Muscle of leg (tissue), 16 donors: ENCODE measurements at places on chromosomes 6 and 20. TPM values are rescaled to one million over a fixed set of nuclear protein-coding genes. Genes with fewer than 3 reads are reported as not detected.

DNA sequence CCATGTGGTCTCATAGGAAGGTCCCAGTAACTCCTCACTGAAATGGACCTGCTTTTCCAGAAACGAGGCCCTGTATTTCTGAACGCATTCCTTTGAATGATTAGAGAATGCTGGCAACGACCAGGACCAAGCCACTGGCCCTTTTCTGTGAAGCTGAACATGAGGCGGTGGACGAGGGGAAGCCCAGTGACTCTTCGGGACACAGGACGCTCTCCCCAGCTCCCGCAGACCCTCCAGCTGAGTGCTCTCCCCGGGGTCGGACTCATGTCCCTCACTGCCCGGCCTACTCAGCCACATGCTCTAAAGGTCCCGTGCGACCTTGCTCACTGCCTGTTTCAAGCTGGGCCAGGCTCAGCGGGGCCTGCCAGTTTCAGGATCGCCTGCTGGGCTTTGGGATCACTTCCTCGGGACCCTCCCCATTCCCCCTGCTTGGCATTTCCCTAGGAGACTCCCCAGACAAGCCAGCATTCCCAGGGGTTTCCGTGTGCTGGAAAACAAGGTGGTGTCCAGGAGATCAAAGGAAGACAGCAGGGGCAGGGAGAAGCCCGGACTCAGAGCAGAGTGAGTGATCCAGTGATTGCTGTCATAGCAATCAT is 2.6 kb upstream of the CST9 start:
- DNase-seq, result no peak

- no peak for DNase-seq
Measured at GRCh38 chr6:45105170-45105820, 222.8 kb upstream of the RUNX2 start.

DNA sequence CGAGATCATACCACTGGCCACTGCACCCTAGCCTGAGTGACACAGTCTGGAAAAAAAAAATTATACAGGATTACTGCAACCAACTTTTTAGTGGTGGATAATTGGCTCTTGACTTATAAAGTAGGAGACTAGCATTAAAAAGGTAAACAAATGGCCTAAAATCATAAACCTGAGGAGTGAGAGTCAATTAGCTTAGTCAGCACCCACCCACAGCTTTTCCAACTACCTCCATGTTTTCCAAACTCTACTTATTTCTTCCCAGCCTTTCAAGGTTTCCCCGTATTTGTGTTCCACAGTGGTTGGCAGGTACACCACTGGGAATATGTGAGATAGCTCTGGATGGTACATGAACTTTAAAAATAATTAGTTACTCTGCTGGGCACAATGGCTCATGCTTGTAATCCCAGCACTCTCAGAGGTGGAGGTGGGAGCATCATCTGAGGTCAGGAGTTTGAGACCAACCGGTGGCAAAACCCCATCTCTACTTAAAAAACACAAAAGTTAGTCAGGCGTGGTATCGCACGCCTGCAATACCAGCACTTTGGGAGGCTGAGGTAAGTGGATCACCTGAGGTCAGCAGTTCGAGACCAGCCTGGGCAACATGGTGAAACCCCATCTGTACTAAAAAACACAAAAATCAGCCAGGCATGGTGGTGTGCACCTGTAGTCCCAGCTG is 6.7 kb downstream of the CYP24A1 start:
- DNase-seq, result no peak

DNA sequence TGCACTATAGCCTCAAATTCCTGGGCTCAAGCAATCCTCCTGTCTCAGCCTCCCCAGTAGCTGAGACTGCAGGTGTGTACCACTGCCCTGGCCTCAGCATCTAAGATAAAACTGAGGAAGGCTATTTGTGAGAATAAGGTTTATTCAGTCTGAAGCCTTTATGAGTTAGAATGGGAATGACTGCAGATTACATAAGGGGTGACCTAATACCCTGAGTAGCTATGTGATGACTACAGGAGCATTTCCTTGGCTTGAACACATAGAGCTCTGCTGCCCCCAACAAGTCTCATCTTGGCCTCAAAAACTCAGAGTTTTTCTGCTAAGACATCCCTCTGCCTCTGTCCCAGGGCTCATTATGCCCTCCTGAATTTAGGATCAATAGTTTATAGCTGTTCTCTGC is 7.6 kb downstream of the GSS start:
- no peak for DNase-seq

DNA sequence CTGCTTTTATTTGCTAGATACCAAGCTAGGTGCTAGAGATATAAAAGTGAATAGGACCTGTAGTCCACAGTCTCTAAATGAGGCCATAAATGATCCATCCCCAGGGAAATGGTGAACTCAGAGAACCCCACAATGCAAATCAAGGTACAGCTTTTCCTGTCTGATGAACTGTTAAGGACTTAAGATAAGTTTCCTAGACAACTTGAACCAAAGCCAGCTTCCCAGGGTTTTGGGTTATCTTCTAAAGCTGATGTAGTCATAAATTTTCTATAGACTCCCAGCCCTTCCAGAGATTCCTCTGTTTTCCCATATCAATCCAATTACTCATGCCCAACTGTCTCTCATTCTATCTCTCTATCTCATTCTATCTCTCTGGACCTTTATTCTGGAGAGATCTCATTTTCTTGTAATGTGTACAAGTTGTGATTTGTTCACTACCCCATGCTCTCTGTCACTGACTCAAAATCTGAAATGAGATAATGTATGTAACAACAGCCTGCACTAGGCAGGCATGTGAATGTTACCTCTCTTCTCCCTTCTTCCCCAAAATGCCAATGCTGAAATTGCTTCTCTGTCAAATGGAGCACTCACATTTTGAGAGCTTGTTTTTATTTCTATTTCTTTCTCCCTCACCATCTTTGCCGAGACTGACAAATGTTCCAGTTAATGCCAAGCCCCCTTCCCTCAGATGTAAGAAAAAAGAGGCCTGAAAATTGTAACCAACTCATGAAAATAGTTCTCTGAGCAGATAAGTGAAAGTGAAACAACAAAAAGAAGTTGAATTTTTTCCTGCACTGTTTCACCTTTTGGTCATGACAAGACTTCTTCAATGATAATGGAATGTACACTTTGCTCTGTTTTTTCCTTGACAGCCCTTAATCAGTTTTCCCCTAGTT is 279.9 kb downstream of the SLC35F1 start:
- DNase-seq, result no peak

DNA sequence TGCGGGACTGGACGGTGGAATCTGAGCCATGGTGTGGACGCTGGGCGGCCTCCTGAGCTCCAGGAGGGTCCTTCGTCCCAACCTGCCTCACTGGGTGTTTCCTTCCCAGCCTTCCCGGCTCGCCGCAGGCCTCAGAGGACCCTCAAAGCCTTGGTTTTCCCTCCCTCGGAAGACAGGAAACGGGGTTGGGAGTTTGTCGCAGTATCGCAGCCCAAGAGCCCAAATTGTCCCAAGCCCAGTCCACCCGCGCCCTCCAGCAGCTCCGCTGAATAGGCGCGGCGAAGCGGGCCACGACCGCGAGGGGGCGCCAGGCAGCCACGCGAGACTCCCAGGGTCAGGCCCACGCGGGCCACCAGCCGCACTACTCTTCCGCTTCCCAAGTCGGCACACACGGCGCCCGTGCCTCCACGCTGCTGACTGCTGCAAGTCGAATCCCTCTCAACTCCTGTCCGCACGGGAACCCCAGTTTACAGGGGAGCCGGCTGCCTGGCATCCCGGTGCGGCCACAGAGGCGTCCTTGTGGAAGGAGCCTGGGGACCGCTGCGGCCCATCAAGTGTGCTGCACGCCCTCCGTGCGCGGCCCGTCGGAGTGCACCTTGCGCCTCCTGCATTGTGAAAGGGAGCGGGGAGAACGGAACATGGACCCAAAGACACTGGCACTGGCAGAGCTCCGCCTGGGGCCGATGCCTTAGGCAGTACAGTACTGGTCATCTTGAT is 40.4 kb upstream of the HMGA1 start:
- DNase-seq, result peak; percentile 81

DNA sequence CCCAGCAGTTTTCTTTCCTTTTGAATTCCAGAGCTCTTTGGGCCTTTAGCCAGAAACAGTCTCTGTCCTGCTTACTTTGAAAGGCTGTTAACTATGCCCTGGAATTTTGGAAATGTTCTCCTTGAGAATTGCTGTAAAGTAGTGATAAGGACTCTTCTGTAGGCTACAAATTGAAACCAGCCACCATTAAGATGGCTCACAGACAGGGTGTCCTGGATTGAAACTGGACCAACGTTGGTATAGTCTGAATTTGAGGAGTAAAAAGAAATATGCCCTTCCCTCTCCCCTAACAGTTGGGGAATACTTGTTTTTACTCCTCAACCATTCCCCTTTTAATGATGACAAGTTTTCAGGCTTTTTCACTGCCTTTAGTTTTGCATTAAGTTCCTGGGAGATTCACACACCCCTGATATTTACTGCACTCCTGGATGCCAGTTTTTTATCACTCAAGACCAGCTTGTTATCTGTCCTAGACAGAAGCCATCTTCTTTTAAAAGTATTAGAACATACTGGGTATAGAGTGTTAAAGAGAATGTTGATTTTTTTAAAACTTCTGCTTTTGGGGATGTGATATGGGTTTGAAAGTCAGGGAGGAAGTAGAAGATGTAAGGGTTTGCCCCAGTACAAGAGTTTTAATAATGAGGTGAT is 21.9 kb downstream of the TOP1 start:
- peak; percentile 73 for DNase-seq

GRCh38 chr6:148566664-148567350 is 180.0 kb upstream of the UST start:
- DNase-seq, result no peak

DNA sequence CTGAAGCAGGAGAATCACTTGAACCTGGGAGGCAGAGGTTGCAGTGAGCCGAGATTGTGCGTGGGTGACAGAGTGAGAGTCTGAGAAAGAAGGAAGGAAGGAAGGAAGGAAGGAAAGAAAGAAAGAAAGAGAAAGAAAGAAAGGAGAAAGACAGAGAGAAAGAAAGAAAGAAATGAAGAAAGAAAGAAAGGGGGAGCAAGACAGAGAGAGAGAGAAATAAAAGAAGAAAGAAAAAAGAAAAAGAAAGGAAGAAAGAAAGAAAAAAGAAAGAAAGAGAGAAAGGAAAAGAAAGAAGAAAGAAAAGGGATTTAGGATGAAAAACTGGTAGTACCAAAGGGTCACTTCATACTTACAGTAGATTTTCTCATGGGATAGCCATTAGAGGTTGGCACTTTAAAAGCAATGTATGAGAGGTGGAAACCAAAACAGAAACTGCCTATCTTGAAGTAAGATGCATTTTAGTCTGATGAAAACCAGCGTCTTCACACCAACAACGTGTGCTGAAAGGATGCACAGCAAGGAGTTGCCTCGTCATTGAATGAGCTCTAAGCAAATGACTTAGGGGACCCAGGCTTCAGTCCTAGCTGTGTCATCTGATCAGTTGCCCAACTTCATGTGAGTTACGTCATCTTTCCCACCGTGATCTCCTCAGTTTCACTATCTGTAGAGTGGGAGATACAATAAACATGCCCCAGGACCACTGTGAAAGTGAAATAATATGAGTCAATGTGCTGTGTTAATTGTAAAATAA is 133.9 kb upstream of the NEDD9 start:
- DNase-seq, result no peak

GRCh38 chr6:159169557-159170332 is 545 bp downstream of the FNDC1 start:
- DNase-seq, result peak; percentile 85

- DNase-seq, result no peak
Measured at GRCh38 chr6:36319436-36319762, 17.3 kb downstream of the BNIP5 start.

GRCh38 chr6:12113190-12113577 is 101.1 kb downstream of the HIVEP1 start:
- no peak for DNase-seq

DNA sequence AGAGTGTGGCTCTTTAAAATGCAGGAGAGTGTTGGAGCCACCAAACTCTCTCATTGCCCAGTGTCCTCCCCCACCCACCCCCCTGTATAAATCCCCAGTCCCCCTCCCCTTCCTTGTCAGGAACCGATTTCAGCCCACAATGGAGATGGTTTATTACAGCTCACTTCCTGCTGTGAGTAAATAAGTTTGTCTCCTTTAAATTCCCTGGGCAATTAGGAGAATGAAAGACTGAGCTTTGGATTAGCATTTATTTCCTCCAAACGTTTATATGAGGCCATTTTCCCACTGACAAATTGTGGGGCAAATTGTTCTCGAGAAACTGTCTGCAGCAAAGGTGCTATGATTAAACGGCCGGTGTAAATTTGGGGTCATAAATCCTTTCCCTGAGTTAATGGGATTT is 128.8 kb downstream of the DHX35 start:
- no peak for DNase-seq

DNA sequence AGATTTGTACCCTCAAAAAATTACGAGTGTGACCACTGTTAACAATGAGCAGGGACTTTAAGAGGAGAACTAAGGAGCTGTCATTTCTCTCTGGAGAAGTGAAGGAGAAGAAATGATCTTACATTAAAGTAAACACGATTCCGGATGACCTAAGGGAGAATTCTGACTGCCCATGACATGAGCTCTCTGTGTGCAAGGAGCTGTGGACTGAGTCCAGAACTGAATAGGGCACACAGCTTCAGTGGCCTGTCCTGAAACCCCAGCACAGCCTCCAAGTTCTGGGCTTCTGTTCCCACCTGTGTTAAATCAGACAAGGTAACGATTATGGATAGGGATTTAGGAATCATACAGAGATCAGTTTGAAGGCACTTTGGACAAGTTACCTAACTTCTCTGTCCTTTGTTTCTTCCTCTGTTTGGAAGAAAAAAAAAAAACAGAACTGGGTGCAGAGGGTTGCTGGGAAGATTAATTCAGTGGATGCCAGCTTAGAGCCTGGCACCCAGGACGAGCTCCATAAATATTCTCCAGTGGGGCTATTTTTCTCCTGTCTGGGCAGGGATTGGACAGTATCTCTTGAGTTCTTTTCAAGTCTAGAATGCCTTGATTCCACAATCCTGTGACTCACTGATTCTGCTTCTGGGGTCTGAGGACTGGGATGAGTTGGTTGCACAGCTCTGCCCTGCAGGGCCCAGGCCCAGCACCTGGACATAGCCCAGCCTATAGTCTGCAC is 65.7 kb downstream of the MRPL14 start:
- DNase-seq, result no peak

The FBXO5 gene
- 17.9 TPM for polyA plus RNA-seq

The TSPO2 gene
- 0.85 TPM for polyA plus RNA-seq

The RALGAPA2 gene
- 6.0 TPM for polyA plus RNA-seq

The BTNL2 gene
- polyA plus RNA-seq, result 0.45 TPM

The GRM1 gene
- polyA plus RNA-seq, result 0.08 TPM

The GABRR2 gene
- 0.80 TPM for polyA plus RNA-seq

The LRRC1 gene
- polyA plus RNA-seq, result 8.1 TPM

The C20orf202 gene
- 0.35 TPM for polyA plus RNA-seq

The WFDC5 gene
- not detected for polyA plus RNA-seq

The UNC93A gene
- not detected for polyA plus RNA-seq

The ZKSCAN3 gene
- 5.9 TPM for polyA plus RNA-seq
